Fibroblast of upper back skin (primary cell): ENCODE measurements at places on chromosomes 11 and 22.

DNA sequence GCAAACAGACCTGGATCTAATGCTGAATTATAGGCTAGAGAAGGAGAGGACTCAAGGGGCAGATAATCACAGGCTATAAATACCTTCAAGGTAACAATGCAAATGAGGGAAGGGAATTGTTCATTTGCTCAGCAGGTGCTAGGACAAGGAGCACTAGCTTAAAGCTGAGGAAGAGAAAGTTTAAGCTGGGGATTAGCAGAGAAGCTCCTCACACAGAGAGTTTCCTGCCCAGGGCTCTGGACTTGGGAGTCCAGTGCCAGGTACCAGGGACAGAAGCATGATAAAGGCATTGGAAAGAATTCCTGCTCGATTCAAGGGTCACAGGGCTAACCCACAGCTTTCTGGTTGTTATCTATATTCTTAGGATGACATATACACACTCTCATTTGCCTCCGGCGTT lies 509.9 kb downstream of the NTM start:
- DNase-seq = no peak

DNA sequence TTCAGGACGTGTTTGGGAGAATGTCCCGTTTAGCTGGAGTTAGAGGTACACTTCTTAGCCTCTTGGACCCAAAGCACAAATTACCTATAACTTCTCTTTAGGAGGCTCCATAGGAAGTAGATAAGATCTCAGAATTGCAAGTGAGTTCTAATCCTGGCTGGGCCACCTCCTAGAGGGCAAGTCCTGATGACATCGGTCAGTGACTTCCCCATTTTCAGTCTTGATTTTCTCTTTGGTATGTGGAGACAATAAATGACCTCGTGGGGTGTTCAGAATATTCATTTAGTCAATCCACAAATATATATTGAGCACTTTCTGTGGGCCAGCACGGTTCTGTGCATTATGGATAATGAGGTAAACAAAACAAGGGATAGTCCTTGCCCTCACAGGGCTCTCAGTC lies 208.6 kb downstream of the CWF19L2 start:
- no peak for DNase-seq

- DNase-seq = no peak
These were observed 1447.5 kb downstream of the BRD1 start for GRCh38 chr22:48380016-48380665.

- DNase-seq = no peak
These were observed 8.3 kb downstream of the PLCB3 start for GRCh38 chr11:64259533-64260067.

DNA sequence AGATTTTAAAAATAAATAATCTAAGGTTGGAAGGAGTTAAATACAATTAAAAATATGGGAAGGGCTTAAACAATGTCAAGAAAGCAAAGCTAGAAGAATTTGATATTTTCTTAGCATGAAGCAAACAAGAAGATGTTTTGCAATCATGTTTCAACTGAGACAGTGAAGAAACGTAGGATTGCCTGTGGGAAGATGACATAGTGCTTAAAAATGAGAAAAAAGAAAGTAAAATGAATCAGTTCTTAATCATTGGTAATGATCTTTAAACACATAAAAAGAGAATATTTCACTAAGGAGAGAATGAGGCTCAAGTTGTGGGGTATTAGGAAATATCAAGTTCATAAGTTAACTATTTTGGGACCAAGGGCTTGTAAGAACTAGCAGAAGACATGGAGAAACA lies 855.0 kb downstream of the METTL15 start:
- peak; percentile 65 for DNase-seq

DNA sequence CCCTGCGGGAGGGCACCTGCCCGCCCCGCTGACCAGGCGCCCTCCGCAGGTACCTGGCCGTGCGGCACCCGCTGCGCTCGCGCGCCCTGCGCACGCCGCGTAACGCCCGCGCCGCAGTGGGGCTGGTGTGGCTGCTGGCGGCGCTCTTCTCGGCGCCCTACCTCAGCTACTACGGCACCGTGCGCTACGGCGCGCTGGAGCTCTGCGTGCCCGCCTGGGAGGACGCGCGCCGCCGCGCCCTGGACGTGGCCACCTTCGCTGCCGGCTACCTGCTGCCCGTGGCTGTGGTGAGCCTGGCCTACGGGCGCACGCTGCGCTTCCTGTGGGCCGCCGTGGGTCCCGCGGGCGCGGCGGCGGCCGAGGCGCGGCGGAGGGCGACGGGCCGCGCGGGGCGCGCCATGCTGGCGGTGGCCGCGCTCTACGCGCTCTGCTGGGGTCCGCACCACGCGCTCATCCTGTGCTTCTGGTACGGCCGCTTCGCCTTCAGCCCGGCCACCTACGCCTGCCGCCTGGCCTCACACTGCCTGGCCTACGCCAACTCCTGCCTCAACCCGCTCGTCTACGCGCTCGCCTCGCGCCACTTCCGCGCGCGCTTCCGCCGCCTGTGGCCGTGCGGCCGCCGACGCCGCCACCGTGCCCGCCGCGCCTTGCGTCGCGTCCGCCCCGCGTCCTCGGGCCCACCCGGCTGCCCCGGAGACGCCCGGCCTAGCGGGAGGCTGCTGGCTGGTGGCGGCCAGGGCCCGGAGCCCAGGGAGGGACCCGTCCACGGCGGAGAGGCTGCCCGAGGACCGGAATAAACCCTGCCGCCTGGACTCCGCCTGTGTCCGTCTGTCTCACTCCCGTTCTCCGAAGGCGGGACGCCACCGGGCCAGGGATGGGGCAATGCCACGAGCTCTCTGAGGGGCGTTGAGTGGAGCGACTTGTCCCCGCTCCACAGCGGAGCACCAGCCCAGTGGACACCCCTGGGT lies 1.8 kb downstream of the GALR3 start:
- no peak for DNase-seq

- DNase-seq = no peak
These were observed 54.6 kb downstream of the POLD3 start for GRCh38 chr11:74646954-74647353.

DNA sequence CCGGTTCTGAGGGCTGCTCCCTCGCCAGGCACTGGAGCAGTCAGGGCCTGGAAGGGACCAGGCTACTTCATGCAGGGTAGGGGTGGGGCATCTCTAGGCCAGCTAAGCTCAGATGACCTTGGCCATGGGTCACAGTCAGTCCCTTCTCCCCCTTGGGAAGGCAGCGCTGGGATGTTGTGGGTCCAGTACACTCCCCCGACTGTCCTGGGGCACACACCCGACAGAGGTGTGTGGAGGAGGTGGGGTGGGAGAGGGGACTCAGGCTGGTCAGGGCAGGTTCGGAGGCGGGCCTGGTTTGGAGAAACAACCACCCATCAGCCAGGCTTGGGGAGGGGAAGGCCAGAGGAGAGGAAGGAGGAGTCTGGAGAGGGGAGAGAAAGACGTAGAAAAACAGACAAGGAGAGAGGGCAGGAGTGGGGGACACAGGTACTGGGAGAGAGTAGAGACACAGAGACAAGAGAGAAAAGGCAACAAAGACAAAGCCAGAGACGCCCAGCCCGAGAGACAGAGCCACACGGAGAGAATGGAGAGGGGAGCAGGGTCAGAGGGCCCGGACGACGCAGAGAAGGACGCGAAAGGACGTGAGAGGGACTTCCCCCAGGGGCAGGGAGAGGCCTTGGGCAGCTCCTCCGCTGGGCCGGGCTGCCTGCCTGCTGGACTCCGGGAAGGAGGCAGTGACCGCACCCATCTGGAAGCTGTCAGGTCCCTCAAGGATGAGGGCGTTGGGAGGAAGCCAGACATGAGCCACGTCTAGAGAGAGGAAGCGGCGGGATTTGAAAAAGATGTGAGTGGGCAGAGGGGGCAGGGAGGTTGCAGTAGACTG lies 30.6 kb upstream of the TSKU start:
- DNase-seq = peak; percentile 92

DNA sequence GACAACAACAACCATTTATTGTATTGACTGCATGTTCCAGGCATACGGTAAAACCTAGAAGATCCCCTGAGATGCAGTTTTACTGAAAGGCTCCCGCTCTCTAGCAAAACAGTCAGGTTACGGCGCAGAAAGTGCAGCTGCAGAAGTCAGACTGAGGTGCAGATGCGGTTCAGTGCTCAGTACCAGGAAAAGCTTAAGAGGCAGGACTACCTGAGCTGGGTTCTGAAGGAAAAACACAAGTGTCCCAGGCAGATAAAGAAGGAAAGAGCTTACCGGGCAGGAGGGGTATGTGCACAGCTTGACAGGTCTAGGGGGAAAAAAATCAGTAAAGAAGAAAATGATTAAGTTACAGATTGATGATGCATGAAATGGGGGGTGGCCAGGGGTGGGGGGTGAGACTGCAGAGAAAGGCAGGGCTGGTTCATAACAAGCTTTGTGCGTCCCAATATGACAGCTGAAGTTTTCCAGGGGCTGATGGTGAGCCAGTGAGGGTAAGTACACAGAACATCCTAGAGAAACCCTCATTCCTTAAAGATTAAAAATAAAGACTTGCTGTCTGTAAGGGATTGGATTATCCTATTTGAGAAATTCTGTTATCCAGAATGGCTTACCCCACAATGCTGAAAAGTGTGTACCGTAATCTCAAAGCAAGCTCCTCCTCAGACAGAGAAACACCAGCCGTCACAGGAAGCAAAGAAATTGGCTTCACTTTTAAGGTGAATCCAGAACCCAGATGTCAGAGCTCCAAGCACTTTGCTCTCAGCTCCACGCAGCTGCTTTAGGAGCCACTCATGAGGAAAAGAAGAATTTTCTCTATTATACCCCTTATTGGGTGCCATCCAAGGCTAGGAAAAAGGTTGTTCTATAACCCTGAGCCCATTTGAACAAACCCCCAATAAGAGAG lies 11.9 kb downstream of the LARGE1 start:
- no peak for DNase-seq

- DNase-seq = no peak
These were observed 22.5 kb downstream of the CLPB start for GRCh38 chr11:72411623-72412419.

DNA sequence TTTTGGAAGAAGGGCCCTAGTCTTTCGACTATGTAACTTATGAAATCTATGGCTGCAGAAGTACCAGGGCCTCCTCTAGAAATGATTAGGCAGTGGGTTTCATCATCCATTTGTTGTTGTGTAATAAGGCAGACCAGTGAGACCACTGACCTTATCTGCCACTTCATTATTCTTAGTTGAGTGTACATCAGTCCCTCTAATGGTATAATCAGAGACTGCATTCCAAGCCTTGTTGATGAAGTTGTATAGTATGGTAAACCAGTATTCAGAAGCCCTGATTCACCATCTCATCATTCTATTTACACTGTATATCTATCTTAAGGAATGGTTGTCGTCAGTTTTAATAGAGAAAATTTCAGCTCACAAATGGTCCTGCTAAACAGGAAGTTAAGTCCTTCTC lies 32.2 kb upstream of the GRIA4 start:
- peak; percentile 4 for DNase-seq

DNA sequence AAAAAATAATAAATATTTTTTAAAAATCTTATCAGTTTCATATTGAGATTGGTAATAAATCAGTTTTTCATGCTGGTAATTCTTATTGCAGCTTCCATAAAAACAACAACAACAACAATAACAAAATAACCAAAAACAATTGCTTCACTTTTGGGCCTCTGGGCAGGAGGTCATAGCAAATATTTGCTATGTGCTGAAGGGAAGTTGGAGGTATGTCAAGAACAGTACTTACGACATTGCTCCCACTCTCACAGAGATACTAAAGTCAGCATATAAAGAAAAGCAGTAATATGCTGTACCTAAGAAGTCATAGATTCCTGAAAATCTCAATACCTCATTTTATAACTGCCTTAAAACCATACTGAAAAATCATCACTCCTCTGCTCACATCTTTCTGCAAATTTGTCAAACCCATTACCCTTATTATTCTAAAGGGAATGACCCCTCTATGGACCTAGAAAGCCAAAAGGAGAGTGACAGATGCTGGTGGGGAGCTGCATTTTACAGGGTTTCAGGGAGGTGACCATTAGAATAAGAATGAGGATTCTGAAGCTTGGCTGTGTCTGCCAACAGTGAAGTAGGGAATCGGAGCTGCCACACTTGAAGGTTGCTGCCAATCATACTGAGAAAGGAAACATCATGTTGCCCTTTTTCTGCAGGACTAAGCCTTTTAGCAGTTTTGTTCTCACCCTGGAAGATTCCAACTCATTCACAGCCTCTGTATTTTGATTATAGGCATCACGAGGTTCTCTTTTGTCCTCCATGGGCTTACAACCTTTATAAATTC lies 742.9 kb downstream of the LRRC4C start:
- no peak for DNase-seq

- DNase-seq = no peak
These were observed 14.0 kb upstream of the PAX6 start for GRCh38 chr11:31824879-31825837.

DNA sequence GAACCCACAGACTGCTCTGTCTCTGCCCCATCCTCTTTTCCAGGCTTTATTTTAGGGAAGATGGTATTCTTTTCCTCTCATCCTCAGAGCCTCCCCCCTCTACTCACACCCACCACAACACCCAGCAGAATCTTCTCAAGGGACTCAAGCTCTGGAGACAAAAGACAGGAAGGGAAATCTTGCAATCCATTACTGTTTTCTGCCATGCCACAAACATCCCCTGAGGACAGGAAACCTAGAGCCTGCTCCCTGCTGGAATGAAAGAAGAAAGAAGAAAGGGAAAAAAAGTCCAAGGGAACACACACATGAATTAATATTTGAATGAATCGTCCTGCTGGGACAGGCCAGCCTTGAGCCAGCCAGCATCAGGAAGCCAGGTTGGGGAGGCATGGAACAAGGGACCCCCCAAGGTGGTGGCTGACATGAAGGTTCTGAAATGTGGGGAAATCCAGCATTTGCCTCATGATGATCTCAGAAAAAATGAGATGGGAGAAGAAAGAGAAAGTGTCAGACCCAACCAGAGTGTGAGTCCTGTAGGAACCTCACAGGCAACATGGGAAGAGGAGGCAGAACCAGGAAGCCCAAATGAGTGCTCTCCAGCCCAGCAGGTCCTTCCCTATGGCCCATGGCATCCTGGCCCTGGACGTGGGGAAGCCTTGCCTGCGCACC lies 34.0 kb downstream of the SLCO2B1 start:
- no peak for DNase-seq

DNA sequence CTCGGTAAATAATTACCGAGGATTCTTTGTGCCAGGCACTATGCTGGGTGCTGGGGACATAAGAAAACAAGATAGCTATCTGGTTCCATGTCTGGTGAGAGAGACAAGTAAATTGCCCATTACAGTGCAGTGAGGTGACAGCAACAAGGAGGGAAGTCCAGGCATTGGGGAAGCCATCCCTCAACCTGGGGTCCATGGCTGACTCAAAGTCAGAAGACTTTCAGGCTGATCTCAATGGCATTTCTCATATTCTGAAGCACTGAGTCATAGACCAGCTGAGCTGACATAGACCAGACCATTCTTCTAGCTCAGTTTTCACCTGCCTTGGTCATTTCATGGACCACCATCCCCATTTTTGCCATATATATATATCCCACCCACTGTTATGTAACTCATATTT lies 158.8 kb downstream of the TTC17 start:
- peak; percentile 6 for DNase-seq
